ENCODE measurements at places on chromosomes 5 and 9.

DNA sequence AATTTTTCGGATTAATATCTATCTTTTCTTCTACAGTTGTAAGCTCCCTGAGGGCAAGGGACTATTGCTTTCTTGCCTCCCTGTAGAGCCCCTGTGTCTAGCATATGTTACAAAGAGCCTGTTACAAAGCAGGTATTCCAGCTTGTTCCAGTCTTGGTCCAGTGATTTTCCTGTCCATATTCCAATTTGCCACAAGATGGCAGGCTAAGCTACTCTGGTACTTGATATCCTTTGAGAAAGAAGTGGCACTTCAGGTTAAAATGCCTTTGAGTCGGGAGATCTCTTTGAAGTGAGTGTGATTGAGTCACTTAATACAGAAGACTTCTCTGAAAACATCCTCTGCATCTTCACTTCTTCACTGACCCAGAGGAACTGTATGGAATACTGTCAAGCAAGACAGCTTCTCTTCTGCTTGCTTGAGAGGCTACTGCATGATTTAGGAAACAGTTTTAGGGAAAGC is 24.5 kb downstream of the CAVIN4 start:
- DNase-seq = no peak

- no peak for DNase-seq
Measured at GRCh38 chr9:121424024-121424432, 54.0 kb upstream of the STOM start.

DNA sequence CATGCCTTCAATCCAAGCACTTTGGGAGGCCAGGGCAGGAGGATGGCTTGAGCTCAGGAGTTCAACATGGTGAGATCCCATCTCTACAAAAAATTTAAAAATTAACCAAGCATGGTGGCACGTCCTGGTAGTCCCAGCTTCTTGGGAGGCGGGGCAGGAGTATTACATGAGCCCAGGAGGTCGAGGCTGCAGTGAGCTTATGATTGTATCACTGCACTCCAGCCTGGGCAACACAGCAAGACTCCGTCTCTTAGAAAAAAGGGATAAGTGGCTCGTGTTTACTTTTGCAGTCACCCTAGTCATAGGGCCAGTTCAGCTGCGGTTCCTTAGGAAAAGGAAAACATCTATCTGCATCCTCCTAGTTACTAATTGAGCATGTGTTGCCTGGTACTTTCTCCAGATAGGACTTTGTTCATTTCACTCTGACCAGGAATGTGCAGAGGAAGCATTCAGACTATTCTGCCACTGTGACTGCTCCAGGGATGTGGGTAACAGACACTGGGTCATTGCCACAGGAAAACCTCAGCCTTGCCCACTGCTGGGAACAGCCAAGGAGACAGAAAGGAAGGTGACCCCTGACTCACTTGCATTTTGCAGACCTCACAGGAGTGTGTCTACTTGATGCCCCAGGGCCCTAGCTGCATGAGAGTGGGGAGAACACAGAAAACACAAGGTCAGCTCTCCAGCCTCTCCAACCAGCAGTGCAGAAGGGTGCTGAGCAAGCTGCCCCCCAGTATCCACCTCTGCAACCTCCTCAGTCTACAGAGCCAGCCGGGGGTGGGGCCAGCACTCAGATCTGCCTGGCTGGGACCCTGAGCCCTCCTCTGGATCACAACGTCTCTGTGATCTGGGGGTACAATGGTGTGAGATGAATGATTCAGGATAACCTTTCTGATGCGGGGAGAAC is 33.9 kb upstream of the ALDH1B1 start:
- DNase-seq = no peak

DNA sequence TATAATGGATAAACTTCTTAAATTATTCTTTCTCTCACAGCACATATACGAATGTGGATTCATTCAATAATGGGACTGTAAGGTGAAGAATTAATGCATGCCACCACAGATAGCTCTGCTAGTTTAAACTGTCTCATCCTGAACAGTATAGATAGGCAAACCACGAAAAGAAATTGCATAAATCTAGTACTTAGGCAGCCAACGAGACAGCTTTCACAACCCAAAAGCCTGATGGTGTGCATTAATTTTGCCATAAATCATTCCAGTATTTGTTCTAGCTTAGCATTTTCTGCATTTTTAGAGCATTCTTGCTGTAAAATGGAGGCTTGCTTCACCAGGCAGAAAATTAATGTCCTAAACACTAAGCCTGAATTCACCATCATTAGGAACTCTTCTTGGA is 834.2 kb upstream of the DMAC1 start:
- DNase-seq = no peak

DNA sequence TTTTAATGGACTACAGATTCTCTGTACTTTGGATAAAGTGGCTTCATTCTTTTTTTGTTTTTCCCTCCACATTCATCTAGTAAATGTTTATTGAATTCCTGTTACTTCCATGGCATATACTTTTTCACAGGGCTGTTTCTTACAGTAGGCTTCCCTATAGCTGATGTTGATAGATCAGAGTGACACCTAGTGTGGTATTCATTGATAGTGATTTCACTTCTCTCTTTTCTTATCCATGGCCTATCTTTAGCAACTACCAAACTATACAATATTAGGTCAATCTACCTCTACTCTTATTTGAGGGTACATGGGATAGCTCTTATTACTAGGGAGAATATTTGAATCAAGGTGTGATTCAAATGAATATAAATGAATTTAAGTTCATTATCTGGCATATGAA is 35.8 kb downstream of the FSD1L start:
- DNase-seq = no peak

- DNase-seq = no peak
Measured at GRCh38 chr5:121031491-121031890, 567.4 kb downstream of the PRR16 start.

- DNase-seq = no peak
Measured at GRCh38 chr9:93968451-93969327, 13.5 kb upstream of the BARX1 start.

GRCh38 chr9:69370430-69370829 is 45.4 kb downstream of the ENTREP1 start:
- no peak for DNase-seq

DNA sequence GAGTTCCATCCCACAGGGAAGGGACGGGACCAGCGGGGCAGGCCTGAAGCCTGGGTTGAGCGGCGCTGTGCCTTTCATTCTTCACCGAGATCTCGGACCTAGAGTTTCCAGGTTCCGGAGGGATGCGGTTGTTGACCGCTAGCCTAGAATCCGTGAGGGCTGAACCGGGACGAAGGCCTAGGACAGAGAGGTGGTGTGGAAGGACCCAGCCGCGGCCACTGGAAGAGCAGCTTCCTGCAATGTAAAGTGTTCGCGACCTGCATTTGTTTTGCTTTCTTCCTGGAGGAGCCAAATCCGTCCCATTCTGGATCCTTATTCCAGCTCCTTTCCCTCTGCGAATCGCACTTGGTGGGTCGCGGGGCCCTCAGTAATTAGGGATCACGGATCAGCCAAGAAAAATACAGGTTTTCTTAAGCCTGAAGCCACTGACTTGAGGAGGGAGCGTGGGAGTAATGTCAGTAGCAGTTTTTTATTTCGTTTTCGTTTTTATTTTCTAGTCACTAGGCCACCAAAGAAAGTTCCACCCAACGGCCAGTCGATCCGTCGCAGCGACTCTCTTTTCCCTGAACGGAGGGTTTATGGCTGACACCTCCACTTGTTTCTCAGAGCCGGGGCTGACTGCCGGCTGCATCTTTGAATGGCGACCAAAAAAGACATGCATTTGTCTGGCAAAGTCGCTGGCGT is 48.6 kb downstream of the ANXA2R start:
- no peak for DNase-seq

DNA sequence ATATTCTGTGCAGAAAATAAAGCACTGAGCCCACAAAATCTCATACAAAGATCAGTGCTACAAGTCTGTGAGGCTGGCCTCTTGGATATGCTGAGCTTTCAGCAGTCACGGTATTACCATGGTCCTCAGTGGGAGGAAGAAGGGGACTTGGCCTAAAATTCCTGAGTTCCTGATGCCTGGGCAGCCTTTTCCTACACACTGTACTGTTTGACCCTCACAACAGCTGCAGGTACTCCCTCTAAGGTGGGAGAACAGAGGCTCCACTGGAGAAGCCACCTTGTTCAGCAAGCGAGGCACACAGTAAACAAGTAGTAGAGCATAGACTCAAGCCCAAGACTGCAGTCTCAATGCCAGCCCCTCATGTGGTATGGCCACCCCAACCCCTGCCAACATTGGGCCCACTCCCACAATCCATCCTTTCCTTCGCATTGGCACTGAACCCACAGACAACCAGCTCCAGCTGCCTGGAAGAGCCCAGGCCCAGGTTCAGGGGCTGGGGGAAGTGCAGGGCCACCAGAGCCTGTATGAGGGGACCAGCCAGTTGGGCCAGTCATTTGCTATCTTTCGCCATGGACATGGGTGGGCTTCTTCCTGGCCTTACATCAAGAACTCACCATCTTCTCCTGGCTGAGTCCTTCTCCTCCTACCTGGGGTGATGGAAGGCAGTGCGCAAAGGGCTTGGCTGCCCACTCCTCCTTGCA is 14.3 kb downstream of the ACSL6 start:
- DNase-seq = no peak
